Activated T-cell treated with anti-CD3 and anti-CD28 coated beads for 1 hour (primary cell): ENCODE measurements at places on chromosomes 12 and 14.

- no peak for DNase-seq
These were observed 85.5 kb downstream of the CAPZA3 start for GRCh38 chr12:18823461-18823860.

DNA sequence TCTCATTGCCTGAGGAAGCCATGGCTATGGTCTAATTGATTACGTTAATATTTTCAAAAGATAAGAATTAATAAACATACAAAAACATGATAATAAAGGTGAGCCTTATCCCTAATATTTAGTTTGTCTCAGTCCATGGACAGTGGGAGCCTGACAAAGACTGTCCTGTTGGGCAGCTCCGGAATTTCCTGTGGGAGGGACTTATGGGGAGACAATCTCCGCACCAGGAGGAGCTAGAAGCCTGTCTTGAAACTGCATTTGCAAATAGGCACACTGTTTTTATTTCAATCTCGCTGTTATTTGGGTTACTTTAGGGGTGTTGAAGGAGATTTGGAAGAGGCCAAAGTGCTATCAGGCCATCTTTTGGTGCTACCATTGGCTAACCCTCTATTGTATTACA lies 50.8 kb upstream of the ZDHHC17 start:
- no peak for DNase-seq

DNA sequence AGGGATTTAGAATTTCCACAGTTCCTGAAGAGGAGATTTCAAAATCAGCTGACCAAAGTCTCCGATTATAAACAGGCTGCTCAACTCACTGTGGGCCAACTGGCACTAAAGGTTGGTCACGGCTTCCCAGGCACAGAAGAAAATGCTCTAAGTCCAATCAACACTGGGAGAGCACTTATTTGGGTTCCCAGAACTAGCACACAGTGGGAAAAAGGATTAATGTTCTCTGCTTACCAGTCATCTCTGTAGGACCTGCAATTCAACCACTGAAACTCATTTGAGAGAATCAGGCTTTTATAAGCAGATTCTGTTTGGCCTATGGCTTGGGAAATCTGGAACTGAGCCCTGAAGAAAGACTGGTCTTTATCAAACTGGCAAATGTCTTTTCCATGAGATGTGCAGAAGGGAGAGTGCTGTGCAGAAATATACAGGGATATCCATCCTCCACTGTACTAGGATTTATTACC lies 49.4 kb downstream of the ABCC9 start:
- DNase-seq: no peak

DNA sequence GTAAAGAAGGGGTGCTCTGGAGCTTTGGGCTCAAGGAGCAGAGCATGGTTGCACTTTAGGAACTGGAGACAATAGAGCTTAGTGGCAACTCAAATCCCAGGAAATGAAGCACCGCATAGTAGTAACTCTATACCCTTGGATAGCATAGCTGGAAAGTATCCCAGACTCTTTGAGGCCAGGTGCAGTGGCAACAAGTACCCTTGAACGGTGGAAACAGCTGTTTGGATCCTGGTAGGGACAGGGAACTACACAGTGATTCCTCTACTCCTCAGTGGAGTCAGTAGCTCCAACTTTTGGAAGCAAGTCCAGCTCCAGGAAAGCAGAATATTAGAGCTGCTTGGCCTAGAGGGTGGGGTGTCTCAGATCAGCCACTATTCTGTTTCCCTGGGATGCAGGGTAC lies 129.0 kb upstream of the WSCD2 start:
- no peak for DNase-seq

- no peak for DNase-seq
These were observed 11.3 kb downstream of the MAPK1IP1L start for GRCh38 chr14:55062517-55063351.

GRCh38 chr14:50031602-50032313 lies 84.6 kb downstream of the VCPKMT start:
- no peak for DNase-seq

DNA sequence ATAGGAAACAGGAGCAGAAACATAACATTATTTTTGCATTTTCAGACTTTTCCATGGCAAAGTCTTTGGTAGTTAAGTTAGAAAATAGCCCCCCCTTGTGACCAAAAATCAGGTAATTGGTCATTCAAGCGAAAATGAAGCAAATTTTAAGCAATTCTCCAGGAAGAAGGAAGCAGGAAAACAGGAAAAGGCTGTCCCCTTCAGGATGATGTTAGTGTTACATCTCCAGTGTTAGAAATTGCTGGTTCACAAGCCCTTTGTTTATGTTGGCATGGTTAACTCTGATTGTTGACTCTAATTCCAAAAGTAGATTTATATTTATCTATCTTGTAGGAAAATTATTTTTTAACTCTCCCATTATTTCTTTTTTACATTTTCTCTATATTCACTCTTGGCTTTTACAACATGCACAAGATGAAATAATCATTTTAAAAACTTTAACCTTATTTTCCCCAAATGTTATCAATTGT lies 18.8 kb upstream of the GAS2L3 start:
- DNase-seq: no peak

DNA sequence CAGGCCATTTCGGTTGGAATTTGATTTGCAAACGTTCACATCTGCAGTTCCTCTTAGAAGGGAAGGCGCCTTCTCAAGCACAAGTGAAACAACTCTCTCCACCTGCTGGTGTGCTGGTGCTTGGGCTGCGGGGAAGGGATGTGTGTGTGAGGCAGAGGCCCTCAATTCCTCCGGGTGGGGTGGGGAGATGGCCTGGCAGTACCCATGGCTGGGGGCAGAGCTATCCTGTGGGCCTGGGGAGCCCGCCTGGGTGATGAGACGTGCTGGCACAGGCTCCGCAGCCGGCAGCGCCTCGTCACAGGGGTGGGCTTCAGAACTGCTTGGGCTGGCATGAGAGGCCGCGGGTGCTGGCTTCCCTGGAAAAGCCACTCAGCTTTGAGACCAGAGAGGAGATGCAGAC lies 28.9 kb upstream of the TDRD9 start:
- DNase-seq: no peak

DNA sequence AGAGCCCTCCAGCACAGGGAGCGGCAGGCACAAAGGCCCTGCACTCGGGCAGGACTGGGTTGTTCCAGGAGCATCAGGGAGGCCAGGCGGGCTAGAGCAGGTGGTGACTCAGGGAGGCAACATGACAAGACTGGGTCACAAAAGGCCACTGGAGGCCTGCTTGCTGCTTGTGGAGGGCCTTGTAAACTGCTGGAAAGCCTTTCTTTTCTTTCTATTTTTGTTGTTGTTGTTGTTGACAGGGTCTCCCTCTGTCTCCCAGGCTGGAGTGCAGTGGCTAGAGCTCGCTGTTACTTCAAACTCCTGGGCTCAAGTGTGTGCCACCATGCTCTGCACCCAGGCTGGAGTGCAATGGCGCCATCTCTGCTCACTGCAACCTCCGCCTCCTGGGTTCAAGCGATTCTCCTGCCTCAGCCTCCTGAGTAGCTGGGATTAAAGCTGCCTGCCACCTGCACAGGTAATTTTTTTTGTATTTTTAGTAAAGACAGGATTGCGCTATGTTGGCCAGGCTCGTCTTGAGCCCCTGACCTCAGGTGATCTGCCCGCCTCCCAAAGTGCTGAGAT lies 11.8 kb upstream of the RCOR1 start:
- DNase-seq: no peak

GRCh38 chr14:104223101-104224041 lies 85.0 kb downstream of the KIF26A start:
- DNase-seq: no peak

DNA sequence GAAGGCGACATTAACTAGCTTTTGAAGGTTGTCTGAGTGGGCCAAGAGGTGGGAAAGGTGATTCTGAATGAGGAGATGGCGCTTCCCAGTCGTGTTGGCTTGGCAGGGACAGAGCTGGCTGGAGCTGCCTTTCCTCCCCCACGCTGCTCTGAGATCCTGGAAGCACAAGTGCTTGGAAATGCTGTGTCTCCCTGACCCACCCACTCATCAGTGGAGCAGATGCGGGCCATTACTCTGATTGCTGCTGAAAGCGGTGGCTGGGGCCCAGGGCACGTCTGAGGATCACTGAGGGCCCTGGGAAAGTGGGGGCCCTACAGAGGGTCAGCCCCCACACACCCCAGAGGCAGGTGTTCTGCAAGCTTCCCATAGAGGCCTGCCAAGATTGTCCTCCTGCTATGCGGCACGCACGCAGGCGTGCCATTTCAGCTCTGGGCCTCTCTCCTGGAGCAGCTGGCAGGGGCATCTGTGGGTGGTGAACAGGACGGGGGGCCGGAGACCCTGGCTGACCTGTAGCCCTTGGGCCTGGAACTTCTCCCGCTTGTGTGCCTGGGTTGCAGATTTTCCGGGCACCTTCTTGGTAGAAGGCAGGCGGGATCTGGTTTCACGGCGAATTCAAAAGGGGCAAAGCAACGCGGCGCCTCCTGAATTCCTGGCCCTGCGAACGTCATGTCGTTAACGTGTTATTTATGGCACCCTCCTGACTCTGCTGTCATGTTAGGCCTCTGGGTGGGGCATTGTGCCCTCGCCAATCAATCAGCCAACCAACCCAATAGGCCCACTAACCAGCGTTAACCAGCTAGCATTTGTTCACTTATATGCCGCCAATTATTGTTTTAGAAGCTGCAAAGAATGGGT lies 133.8 kb upstream of the TBX3 start:
- DNase-seq: no peak

DNA sequence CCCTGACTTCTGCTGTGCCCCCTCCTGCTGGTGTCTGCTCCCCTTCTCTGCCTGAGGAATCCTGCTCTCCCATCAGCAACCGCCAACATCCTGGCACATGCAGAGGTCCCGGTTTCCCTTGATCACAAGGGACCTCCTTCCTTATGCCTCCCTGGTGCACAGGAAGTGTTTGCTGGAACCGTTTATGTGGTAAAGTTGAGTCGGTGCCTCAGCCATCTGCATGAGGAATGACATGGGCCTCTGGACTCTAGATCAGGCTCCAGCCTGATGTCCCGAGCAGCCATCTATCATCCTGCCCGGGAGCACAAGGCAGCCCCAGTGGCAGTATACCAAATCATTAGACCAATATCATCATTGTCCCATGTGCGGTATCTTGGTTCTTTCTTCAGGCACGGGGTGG lies 90.4 kb downstream of the BORCS5 start:
- DNase-seq: no peak

DNA sequence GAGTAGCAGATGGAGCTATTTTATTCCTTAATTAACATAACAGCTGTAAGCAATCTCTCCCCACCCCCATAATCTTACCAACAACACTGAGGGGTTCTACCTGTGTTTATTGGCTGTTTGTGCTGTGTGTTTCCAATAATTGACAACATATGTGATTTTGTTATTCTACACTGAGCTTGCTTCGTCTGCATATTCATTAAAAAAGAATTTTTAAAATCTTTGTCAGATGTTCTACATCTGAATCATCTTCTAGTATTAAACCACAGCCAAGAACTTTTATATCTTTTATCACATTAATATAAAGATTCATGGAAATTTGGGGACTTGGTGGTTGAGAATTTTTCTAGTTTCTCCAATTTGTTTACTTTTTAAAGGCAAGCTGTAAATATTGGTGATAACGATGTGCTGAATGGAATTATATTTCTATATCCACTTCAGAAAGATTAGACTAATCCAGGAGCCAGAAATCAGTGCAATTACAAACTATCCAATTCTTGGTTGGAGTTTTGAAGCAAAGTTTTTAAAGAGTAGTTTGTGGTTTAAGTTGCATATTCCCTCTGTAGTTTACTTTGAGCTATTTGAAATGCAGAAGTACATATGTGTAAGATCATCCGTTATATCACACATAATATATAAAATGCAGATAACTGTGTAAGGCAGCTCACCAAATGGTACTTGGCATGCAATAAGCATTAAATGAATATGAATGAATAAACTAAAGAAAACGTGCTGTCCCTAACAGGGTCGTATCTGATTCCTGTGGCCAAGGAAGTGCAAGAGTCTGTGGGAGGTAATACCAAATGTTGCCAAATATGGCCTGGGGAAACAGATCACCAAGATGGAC lies 206.9 kb downstream of the PELI2 start:
- no peak for DNase-seq

- DNase-seq: no peak
These were observed 311.7 kb upstream of the RTL1 start for GRCh38 chr14:101215266-101215665.

DNA sequence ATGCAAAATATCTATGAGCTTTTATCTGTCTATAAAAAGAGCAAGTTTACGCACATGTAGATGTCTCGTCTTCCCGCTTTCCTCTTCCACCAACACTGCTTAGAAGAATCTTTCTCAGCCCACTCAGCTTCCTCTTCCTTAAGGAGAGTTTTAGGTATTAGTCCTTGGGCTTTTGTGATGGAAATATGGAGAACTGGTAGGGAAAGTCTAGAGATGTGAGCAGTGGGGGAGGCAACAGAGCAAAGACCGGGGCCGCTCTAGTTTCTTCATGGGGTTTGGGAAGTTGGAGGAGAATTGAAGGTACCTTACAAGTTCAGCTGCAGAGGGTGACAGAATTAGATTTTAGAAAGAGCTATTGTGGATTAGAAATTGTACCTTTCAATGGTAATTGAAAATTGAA lies 56.3 kb upstream of the CPNE8 start:
- no peak for DNase-seq

- DNase-seq: no peak
These were observed 6.2 kb downstream of the TMEM120B start for GRCh38 chr12:121718653-121719239.

GRCh38 chr12:40171501-40171900 lies 53.3 kb upstream of the LRRK2 start:
- DNase-seq: no peak

DNA sequence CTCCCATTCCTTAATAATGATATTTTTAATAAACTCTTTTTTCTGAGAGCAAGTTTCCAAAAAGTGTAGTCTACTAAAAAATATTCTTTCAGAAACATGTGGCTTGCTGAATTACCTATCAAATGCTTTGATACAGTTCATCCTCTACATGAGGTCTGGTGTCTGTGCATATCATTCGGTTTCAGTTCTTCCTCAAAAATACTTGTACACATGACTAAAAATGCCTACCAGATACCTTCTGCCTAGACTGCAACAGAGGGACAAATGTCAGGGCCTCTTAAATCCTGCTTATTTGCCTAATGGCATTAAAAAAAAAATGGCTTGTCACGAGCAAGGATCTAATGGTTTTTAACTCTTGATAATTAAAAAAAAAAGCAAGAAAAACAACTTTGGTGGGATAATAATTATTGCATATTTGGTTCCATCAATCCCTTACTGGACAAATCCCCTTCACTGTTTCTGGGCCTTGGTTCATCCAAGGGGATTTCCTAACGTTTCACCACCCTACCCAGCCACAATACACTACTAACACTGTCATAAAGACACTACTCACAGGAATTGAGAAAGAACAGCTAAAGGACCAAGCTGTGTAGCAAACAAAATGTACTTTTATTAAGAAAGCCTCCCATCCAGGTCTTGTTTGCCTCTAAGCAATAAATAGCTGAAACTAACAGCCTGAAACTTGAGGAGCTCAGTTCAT lies 45.7 kb downstream of the PARP11 start:
- DNase-seq: no peak

DNA sequence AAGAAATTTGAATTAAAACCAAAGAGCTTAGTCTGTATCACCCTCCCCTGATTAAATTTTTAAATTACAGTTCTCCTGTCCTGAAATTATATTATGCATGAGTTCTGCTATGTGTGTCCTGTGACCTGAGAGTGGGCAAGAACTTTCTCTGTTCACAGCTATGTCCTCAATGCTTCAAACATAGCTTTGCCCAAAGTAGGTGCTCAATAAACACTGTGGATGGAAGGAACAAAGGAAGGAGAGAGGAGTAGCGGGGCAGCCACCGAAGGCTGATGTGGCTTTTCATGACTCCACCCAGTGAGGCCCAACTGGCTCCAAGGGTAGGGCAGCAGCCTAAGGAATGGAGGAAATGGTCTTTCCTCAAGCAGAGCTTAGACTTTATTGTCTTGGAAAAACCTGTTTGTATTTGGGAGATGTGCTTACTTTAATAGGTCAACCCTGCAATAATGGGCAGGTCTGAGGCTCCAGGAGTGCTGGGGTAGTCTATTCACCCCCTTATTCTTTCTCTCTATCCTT lies 7.6 kb upstream of the MARK3 start:
- no peak for DNase-seq
